T-helper 17 cell (primary cell): ENCODE measurements at places on chromosomes 6 and 20.

- no peak for DNase-seq
Measured at GRCh38 chr6:135159531-135159930, 21.6 kb upstream of the MYB start.

- no peak for DNase-seq
Measured at GRCh38 chr20:34403908-34404307, 40.8 kb downstream of the ITCH start.

- no peak for DNase-seq
Measured at GRCh38 chr6:131013495-131013894, 49.5 kb downstream of the EPB41L2 start.

DNA sequence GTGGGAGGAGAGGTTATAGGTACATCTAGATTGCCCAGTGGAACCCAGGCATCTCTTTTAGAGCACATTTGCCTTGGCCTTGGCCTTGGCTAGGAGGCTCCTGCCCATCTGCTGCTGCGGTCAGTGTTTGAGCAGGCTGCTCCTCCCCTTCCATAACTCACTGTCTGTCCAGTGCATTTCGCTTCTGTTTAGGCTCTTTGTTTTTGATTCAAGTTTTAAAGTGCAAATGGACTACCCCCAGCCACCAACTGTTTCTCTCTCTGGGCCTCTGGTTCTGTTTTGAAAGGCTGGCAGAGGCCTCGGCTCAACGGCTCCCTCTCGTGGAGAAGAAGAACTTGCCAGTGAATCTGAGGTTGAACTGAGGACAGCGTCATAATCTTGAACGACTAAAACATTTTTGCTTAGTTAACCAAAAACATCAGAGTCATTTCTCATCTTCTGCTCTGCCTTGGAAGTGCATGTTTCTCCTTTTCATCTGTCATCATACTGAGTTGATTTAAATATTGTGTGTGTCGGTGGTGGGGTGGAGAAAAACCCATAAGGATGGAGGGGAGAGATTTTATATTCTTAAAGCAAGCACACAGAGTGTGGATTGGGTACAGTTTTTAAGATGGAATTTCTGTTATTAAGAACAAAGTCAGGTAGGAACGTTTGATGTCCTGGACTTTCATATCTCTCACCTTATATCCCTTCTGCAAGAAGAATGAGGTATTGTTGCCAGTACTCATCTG lies 171.4 kb downstream of the DTNBP1 start:
- DNase-seq, result peak; percentile 66

DNA sequence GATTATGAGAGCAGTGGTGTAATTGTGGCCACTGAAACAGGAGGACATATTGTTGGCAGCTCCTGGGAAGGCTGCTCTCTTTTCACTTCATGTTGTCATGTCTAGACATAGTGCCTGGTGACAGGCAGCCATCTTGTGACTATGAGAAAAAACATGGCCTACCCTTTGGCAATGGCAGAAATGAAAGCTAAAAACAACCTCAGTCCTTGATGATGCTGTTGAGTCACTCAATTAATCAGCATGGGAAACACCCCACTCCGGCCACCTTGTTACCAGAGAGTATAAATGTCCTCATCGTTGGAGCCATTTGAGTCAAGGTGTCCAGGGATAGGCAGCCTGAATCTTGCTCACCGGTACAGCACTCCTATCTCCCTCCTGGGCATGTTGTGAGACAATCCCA lies 31.2 kb upstream of the HMGA1 start:
- DNase-seq, result no peak

DNA sequence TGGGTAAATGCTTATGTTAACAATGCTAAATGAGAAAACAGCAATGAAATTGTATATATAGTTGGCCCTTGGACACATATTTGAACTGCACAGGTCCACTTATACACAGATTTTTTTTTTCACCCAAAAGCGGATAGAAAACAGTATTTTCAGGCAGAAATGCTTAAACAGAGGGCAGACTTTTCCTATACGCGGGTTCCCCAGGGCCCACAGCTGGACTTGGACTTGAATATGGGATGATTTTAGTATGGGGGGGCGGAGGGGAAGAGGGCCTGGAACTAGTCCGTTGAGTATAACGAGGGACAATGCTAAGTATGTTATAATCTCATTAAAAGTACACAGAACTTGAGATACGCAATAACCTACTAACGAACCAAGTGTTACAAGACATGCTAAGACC lies 1.1 kb upstream of the PRSS35 start:
- no peak for DNase-seq

GRCh38 chr20:47951521-47951971 lies 166.3 kb upstream of the SULF2 start:
- DNase-seq, result no peak

DNA sequence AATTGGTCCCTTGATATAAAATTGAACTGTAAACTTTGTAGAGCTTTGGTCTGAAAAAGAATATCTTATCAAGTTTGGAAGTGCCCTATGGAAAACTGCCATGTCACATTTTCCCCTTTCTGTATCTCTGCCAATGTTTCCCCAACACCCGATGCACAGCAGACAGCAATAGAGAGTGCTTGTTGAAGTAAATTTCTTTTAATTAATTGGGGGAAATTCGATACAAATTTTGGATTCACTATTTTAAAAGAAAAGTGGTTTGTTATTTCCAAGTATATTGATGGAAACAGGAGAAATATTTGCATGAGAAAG lies 208.1 kb downstream of the OGFRL1 start:
- no peak for DNase-seq

DNA sequence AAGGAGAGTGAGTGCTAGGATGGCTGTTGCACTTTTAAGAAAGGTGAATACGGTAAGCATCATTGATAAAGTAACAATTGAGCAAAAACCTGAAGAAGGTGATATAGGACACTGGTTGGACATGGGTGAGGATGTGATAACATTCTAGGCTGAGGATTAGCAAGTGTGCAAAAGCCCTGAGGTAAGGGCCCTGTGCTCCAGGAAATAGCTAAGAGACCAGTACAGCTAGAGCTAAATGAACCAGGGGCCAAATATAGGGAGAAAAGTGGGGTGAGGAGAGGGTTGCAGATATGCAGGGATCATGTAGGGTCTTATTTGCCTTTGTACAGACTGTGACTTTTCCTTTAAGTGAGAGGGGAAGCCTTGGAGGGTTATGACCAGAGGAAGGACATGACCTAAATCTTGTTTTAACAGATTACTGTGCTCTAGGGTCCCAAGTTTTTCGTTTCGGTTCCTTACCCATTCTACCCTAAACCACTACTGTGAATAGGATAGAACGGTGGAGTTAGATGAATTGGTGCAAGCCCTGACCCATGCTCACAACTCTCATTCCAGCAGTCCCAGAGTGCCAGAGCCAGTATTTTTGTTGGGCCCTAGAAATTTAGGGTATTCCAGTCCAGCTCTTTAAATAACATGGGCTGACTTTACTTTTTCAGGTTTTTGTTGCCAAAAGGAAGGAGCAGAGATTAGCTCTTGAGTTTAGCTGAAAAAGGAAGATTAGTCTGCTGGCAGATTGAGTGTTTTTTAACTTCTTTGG lies 10.7 kb downstream of the MAPK14 start:
- no peak for DNase-seq

GRCh38 chr6:111844921-111845320 lies 28.3 kb downstream of the FYN start:
- no peak for DNase-seq

DNA sequence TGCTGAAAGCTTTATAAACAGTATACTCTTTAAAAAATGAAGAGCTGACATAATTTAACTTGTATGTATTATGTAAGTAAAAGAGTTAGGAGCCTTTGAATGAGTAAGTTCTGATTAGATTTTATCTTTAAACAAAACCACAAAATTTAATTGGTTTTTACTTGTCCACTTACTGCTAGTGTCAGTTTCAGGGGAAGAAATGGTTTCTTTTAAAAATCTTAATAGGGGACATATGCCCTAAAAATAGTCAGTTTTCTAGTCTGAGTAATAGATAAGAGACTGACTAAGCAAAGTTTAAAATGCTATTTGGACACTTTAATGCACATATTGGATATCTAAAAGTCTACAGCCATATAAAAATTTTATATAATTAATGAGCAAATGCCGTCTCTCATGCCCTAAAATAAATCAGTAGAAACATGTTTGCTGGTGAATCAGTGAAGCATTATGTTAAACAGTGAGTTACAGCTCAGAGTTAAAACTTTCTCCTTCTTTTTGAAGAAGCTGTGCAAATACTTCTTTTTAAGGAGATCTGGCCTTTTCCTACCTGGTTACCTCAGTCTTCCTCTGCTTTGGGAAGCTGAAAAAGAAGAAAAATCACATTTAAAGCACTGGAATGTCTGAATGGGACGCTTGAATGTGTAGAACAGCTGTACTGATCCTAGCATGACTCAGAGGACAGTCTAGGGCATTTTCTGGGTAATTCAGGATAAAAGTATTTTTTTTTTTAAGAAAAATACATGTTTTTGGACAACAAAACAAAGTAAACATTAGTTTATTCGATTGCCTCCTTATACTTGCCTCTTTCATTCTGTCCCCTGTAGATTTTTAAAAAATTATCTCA lies 55.3 kb downstream of the CDH26 start:
- DNase-seq, result no peak

DNA sequence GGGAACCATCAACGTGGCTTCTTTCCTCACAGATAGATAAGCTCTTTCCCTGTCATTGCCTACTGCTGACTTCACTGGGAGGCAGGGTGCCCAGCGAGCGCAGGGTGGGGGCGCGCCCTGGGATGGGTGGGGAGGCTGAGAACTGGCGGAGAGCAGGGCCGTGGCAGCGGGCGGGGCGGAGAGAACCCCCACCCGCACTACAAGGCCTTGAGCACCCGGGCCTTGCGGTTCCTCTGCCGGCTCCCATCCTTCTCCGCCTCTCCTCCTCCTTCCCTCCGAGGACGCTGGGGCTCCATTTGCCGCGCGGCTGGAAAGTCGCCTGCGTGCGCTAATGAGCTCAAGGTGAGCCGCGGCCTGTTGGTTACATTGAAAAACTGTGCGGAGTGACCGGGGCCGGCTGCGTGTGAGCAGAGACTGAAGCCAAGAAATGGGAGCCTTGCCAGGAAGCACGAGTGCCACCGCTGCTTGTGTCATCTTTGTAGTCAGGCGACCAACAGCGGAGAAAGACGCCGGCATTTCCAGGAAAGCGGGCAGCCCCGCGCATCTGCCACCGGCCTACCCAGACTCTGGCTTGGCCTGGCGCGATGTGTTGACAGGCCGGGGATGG lies 963.5 kb upstream of the SLC35B3 start:
- no peak for DNase-seq

- no peak for DNase-seq
Measured at GRCh38 chr6:146211646-146212045, 182.8 kb downstream of the GRM1 start.

DNA sequence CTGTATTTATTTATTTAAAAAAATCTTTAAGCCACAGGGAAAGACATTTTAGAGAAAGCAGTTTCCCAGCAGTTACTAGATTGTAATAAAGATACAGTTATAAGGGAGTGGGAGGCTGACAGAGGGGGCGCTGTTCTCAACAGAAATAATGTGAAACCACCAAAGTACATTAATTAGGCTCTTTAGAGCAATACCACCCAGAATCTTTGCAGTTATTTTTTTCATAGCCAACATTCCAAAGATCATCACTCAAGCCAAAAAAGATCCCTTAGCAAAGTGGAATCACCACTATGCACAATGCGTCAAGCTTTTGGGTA lies 331.3 kb upstream of the DEFB112 start:
- no peak for DNase-seq

- DNase-seq, result no peak
Measured at GRCh38 chr6:142384519-142385254, 82.9 kb downstream of the ADGRG6 start.

- DNase-seq, result peak; percentile 14
Measured at GRCh38 chr6:3026791-3027626, 27.3 kb downstream of the NQO2 start.

DNA sequence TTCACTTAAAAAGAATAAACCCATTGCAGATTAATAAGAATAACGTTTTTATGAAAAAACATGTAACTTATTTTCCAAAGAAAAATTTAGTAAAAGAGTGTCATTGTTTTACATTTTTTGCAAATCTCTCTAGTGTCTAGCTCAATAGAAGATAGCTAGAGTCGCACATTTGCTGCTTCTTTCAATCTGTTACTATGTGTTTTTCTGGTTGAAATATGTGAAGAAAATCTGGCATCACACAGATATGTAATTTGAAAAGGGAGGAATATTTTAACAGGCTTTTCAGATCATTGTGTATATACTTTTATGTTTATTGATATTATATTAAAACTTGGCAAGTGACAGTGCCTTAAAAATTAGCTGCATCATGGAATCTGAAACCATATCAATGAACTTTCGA lies 9.1 kb downstream of the CCN6 start:
- DNase-seq, result no peak

- no peak for DNase-seq
Measured at GRCh38 chr6:163364641-163365040, 49.9 kb upstream of the QKI start.

DNA sequence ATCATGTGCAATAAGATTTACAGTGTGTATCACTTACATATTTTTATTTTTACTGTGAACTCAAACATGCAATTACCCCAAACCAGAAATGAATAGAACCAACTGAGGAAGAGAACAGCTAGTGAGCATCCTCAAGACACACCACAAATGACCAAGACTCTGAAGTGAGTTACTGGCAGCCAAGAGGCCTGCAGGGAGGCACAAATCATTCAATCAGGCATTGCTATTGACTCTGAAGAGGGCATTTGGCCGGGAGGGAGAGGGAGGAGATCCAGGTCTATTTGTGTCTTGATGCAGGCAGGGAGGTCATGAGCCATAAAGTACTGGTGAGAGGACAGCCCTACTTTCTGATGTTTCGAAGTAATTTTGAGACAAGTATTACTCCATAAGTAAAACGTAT lies 257.7 kb downstream of the BCKDHB start:
- DNase-seq, result no peak

DNA sequence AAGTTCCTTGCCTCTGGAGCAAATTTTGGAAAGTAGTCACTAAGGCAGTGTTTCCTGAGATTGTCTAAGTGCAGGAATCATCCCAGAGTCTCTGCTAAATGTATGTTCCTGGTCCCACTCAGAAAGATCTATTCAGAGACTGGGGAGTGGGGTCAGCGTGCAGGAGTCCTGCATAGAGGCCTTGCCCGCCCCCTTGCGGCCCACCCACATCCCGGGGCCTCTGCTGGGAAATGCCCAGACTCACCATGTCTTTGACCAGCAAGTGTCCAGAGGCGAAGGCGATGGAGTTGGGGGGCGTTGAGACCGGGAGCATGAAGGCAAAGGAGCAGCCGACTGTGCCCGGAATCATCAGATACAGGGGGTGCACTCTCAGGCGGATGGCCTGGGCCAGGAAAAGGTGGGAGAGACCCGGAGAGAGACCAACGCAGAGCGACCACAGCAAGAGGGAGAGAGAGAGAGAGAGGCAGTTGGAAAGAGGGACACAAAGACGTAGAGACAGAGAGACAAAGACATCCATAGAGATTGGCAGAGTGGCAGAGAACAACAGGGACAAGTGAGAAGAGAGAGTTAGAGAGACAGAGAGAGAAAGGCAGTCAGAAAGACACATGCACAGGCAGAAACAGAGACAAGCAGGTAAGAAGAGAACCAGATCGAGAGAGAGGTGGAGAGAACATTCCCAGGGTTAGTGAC lies 12.9 kb upstream of the OCSTAMP start:
- DNase-seq, result no peak
